ENCODE measurements at places on chromosomes 5 and 9. TPM values are rescaled to one million over a fixed set of nuclear protein-coding genes. Genes with fewer than 3 reads are reported as not detected.
A peak's percentile ranks its signal among the peaks of the same experiment; 100 is the strongest.

The ADAMTS16 gene
- total RNA-seq = 0.13 TPM

DNA sequence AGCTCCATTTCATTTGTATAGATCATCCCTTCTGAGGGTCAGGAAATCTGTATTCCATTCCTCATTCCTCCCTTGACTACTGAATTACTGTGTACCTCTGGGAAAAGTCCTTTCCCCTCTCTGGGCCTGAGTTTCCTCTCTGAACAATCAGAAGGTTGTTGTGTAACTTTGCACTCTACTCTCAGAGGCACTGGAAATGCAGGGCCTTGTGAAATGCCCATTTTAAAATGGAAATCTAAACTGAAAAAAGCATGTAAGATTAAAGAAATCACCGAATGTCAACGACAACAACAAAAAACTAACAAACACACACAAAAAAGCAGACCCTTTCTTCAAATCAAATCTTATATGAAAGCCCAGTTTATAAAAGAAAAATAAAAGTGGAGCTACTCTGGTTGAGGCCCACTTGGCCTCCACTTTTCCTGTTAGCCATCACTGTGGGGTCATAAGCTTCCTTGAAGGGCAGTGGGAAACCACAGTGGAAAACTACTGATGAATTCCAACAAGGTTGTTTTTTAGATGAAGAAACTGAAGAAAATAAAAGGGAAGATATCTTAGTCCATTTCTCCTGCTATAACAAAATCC lies 21.6 kb upstream of the GRPEL2 start:
- no peaks in the 10 kb centered on the region for H3K27me3 ChIP-seq

The DRD1 gene
- total RNA-seq = not detected

GRCh38 chr9:102113191-102113590 lies 374.7 kb upstream of the GRIN3A start:
- no peak overlapping the region for H3K4me3 ChIP-seq
- no peaks in the 10 kb centered on the region for H3K4me1 ChIP-seq
- H3K27me3 ChIP-seq = no peaks in the 10 kb centered on the region
- DNase-seq = no peak

DNA sequence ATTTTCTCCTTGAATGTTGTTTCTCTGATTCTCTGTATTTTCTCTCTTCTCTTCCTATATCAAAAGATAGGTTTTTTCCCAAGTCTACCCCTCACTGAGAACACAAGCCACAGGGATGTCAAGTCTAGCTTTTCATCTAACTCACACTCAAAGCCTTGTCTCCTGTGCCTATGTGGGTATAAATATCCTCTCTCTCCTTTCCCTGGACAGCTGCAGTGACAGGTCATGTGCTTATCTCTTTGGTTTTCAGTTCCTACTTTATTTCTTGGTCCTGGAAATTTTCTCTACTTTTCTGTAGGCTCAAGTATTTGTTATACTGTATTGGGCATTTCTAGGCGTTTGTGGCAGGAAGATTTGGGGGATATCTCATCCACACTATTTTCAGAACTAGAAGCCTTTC lies 182.4 kb upstream of the MVB12B start:
- no peak overlapping the region for H3K4me3 ChIP-seq
- no peaks in the 10 kb centered on the region for H3K36me3 ChIP-seq
- H3K4me1 ChIP-seq = no peaks in the 10 kb centered on the region
- H3K27me3 ChIP-seq = peaks cover 47% of the 10 kb centered on the region
- no peak overlapping the region for H3K27ac ChIP-seq

GRCh38 chr5:179261301-179262125 lies 83.7 kb downstream of the ADAMTS2 start:
- peak; percentile 60 for DNase-seq
- H3K4me1 ChIP-seq = peaks cover 35% of the 10 kb centered on the region
- H3K27me3 ChIP-seq = no peaks in the 10 kb centered on the region
- no peak overlapping the region for H3K4me3 ChIP-seq
- no peaks in the 10 kb centered on the region for H3K36me3 ChIP-seq
- no peak overlapping the region for H3K27ac ChIP-seq

GRCh38 chr5:95081500-95081960 lies 203.4 kb downstream of the MCTP1 start:
- peak overlapping the region; percentile 35 for H3K4me3 ChIP-seq
- peaks cover 12% of the 10 kb centered on the region for H3K4me1 ChIP-seq
- no peaks in the 10 kb centered on the region for H3K27me3 ChIP-seq
- no peak overlapping the region for H3K27ac ChIP-seq

DNA sequence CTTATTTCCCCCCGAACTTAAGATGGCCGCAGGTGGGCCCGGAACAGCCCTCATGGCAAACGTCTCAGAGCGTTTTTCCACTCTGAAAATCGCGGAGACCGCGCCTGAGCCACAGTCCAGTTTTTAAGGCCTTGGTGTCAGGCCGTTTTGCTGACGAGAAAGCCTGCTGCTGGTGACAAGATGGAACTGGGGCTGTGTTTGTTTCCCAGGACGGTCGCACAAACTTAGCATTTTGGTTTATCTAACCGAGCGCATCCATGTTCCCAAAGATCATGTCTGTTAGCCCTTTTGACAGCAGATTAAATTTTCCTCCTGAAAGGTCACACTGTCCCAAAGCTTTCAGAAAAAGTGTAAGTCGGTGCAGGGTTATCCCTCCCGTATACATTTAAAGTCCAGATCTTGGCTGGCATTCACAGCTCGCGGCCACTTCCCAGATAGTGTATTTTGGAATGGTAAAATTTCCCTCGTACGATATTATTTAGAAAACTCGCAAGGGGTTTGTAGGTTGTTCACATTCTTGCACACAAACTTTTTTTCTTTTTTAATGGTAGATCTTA lies 812 bp downstream of the SREK1 start:
- H3K27ac ChIP-seq = peak overlapping the region; percentile 95
- DNase-seq = peak; percentile 78
- H3K27me3 ChIP-seq = no peaks in the 10 kb centered on the region
- peaks cover 29% of the 10 kb centered on the region for H3K4me1 ChIP-seq

GRCh38 chr9:109940561-109940960 lies 160.6 kb downstream of the PALM2AKAP2 start:
- H3K4me3 ChIP-seq = no peak overlapping the region
- no peaks in the 10 kb centered on the region for H3K27me3 ChIP-seq
- H3K36me3 ChIP-seq = no peaks in the 10 kb centered on the region
- H3K4me1 ChIP-seq = no peaks in the 10 kb centered on the region

DNA sequence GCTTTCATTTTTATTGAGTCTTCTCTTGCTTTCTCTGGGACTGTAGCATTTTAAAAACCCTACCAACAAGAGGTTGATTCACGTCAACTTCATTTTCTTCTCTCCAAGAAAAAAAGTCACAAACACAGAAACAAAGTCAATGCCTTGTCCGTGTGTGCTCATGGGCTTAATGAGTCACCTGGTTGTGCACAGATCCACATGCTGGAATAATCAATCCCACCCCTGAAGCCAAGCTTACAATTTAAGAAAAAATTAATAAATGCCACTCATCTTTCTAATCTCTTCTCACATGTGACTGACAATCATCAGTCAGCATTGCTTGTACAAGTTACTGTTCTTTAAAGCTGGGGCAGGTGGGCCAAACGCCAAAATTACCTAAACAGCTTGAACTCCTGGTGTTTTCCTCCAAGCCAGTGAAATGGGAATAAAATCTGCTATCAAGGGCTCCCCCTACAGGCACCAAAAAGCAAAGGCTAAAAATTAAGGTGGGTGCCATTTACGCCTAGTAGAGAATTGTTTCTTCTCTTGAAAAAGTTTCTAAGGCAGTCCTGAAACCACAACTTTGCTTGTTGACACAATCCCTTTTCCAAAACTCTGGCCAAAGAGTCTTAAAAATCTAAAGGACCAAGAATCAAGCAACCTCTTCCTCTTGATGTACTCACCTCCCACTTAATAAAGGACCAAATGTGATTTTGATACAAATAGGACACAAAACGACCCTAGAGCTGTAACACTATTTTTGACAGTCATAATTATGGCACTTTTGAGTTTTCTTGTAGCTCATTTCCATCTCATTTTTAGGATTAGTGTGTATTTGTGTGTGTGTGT lies 21.3 kb downstream of the TRMO start:
- DNase-seq = peak; percentile 71
- H3K27ac ChIP-seq = peak overlapping the region; percentile 56
- no peaks in the 10 kb centered on the region for H3K27me3 ChIP-seq
- H3K36me3 ChIP-seq = no peaks in the 10 kb centered on the region
- H3K4me3 ChIP-seq = peak overlapping the region; percentile 32
- peaks cover 15% of the 10 kb centered on the region for H3K4me1 ChIP-seq

The CREBRF gene
- total RNA-seq = 14.6 TPM

DNA sequence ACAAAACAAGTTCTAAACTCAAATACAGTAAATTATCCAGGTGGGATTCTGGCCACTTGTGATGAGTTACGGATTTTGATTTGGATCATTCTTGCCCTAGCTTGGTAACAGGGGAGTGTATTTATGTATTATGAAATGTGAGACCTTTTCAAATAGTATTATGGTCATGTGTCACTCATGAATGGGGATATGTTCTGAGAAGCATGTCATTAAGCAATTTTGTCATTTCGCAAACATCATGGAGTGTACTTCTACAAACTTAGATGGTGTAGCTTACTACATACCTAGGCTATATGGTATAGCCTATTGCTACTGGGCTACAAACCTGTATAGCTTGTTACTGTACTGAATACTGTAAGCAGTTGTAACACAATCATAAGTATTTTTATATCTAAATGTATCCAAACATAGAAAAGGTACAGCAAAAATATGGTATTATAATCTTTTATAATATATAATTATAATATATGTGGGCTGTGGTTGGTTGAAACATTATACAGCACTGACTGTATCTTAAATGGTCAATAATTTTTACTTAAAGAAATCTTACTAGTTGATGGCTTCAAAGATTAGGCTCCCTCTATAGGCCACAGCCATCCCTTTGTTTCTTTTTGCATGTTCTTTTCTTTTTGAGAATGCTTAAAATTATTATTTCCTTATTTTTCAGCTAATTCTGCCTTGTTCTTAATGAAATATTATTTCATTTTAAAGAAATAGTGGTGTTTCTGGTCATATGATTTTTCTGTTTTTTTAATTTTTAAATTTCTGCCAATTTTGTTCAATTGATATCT lies 128.4 kb downstream of the MAST4 start:
- H3K4me1 ChIP-seq = no peaks in the 10 kb centered on the region
- H3K4me3 ChIP-seq = no peak overlapping the region
- H3K36me3 ChIP-seq = no peaks in the 10 kb centered on the region
- H3K27ac ChIP-seq = no peak overlapping the region

The BNIP1 gene
- 7.3 TPM for total RNA-seq

The SPAG8 gene
- total RNA-seq = 0.76 TPM

- H3K36me3 ChIP-seq = no peaks in the 10 kb centered on the region
- H3K27me3 ChIP-seq = no peaks in the 10 kb centered on the region
- peak; percentile 44 for DNase-seq
- no peak overlapping the region for H3K4me3 ChIP-seq
- peaks cover 6% of the 10 kb centered on the region for H3K4me1 ChIP-seq
Measured at GRCh38 chr9:96376891-96377874, 6.3 kb downstream of the SLC35D2 start.

DNA sequence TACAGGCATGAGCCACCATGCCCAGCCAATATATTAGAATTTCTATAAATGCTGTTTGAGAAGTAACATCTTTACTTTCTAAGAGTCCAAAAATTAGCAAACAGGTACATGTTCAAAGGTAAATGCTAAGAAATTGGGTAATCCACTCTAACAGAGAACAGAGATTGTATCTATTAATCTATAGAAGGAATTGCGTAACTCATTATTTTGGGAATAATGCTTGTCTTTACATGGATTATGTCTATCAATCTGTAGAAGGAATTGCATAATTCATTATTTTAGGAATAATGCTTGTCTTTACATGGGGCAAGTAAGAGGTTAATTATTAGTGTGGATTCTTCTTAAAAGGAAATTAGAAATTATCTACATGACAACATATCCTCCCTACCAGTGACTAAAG lies 30.5 kb downstream of the CCNH start:
- no peaks in the 10 kb centered on the region for H3K27me3 ChIP-seq
- H3K4me3 ChIP-seq = no peak overlapping the region
- no peak for DNase-seq
- H3K4me1 ChIP-seq = peaks cover 16% of the 10 kb centered on the region

The UIMC1 gene
- total RNA-seq = 27.6 TPM

DNA sequence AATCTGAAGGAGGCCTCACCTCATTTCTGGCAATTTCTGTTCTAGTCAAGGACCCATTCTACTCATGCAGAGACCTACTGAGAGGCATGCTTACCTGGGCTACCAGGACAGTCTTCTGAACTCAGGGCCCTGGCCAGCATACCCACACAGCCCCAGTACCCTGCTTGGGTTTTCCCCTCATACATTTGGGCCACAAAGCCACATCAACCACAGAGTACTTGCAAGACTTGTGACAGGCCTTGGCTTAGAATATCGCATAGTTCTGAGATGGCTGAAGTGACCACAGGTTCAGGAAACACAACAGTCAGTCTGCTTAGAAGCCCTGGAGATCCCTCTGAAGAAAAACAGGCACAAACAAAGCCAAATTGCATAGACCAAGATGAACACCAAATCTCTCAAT lies 758.8 kb upstream of the CDH9 start:
- H3K27me3 ChIP-seq = no peaks in the 10 kb centered on the region
- no peaks in the 10 kb centered on the region for H3K4me1 ChIP-seq
- DNase-seq = no peak
- no peak overlapping the region for H3K27ac ChIP-seq
- no peak overlapping the region for H3K4me3 ChIP-seq

DNA sequence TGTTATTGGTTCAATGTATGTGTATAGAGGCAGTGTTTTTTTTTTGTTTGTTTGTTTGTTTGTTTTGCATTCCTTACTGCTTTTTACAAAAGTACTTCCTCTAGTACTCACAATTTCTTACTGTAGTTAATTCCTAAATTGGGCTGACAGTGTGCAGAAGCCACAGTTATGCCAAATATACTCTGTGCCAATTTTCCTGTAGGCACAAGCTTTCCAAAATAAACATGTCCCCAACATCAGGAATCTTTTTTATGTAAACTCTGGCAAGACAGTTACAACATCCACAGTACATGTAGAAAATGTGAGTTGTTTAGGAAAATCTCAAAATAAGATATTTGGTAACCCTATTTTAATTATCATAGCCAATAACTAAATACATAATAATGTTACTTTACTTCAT lies 161.6 kb upstream of the TSLP start:
- peaks cover 7% of the 10 kb centered on the region for H3K4me1 ChIP-seq
- H3K27ac ChIP-seq = no peak overlapping the region
- no peaks in the 10 kb centered on the region for H3K36me3 ChIP-seq
- H3K27me3 ChIP-seq = peaks cover 13% of the 10 kb centered on the region

The KCNV2 gene
- not detected for total RNA-seq

DNA sequence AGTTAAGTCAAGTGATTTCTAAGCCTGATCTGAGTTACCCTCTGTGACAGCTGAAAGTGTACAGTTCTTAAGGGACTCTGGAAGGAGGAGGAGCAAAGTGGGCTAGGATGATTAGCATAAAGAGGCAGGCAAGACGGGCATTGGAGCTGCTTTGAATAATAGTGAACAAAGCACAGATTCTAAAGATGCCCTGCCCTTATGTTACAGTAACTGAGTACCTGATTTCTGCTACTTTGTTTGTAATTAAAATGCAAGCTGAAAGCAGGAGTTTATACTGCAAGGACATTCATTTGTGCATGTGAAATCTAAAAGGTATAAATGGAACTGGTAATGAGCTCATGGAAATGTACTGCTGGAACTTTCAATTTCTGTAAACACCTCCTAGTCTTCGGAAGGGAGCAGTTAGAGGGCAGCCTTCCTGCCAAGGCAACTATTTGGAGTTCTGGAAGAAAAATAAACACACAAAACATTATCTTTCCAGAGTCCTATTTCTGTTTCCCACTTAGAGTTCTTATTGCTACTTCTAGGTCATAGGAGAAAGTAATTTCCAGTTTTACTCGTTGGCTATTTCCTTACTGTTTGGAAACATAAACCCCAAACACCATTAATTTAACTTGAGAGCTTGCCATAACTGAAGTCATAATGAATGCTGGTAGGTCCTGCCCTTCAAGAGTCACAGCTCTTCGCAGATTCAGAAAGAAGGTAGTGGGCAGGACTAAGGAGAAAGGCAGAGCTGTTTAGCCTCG lies at the start of gene RANBP3L:
Gene RANBP3L (minus strand): TSS at position 45 of the 746 bp plus-strand sequence. CDS start 486 bp downstream, outside the sequence.
- H3K36me3 ChIP-seq = no peaks in the 10 kb centered on the region
- H3K4me3 ChIP-seq = peak within 1 kb of the TSS; percentile 42
- no peaks in the 10 kb centered on the region for H3K27me3 ChIP-seq
- DNase-seq = peak; percentile 44
